Posterior cingulate gyrus (tissue), 11 donors: ENCODE measurements at places on chromosomes 2 and 18.

- DNase-seq = no peak
Measured at GRCh38 chr18:56869189-56869777, 218.1 kb downstream of the WDR7 start.

DNA sequence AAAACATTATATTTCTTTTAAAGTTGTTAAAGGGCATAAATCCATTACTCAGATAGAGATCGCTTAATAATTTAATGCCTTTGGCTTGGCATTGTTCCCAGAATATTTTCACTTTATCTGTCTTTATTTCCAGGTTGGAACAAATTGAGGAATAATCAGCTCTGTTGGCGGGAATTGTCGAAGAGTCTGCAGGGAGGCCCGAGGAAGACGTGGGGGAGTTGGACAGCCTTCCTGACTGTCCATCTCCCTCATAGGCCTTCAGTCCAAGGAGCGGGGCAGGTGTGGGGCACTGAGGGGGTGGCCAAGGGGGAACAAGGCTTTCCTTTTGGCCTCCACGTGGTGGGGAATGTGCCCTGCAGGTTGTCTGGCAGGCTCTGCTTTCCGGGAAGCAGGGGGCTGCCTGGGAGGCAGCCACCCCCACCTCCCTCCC, 179.6 kb downstream of the ZBTB7C start:
- no peak for DNase-seq

GRCh38 chr2:181262782-181263181, 194.4 kb upstream of the ITGA4 start:
- no peak for DNase-seq

DNA sequence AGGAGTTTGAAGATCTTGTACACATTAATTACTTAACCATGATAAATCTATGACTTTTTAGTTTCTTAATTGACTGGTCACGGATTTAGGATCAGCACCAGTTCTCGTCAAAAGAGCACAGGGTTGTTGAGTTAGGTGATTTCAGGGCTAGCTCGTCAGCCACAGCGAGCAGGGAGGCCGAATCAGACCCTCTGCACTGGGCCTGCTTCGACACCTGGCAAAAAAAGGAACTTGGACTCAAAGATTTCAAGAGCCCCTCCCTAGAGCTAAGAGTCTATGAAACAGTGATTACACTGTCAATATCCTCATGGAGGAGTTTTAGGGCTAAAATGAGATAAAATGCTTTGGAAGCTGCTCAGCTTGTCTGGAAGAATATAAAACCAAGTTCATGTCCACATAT, 4.6 kb upstream of the SERTAD2 start:
- no peak for DNase-seq

DNA sequence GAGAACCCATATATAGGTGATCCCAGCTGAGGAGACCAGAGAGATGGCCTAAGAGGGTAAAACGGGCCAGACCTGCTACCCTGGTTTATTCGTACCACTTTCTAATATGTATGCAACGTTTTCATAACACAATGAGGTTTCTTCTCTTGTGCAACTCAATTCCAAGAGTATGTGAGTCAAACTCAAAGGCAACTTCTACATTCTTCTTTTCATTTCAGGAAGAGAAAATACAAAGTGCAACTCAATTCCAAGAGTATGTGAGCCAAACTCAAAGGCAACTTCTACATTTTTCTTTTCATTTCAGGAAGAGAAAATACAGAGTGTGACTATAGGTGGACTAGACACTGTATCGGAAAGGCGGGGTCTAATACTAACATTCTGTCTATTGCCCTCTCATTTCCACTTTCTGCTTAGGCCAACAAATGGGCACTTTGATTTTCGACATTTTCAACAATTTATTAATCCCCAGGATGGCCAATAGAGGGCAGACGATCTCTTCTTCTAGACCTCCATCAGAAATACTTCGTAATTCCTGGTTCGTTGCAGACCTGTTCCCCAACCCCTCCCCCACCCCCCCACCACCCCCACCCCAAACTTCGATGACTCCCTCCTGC, 3.7 kb upstream of the CRIM1 start:
- no peak for DNase-seq

GRCh38 chr2:133343018-133343352, 225.3 kb downstream of the NCKAP5 start:
- DNase-seq = no peak

DNA sequence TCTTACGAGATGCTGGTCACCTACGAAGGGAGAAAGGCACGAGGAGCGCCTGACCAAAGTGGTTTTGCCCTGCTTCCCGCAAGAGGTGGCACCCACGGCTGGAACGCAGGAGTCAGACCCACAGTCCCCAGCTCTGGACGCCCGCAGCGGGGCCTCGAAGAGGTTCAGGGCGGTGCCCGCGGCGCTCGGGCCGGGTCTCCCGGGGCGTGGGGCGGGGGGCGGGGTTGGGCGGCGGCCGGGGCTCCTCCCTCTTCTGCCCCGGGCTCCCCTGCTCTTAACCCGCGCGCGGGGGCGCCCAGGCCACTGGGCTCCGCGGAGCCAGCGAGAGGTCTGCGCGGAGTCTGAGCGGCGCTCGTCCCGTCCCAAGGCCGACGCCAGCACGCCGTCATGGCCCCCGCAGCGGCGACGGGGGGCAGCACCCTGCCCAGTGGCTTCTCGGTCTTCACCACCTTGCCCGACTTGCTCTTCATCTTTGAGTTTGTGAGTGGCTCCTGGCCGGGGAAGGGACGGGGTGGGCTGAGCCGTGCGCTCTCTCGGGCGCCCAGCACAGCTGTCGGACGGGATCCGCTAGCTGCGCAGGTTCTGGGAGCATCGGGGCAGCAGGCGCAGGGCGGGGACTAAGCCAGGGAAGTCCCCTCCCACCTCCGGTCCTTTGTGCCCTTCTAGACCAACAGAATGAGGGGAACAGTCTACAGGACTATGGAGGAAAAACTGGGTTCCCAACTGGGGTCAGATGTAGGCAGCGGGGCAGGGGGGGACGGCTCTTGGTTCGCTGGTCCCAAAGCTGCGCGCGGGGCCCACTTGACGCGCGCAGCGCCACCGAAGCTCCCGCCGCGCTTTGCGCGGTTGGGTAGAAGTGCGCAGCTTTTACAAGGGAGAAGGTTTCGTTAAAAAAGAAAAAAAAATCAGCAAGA, at the start of gene MAL:
Gene MAL, plus strand, starts transcription at position 303 of the 914 bp plus-strand sequence. Its CDS starts 85 bp downstream, at position 388.
- DNase-seq = peak; percentile 63

DNA sequence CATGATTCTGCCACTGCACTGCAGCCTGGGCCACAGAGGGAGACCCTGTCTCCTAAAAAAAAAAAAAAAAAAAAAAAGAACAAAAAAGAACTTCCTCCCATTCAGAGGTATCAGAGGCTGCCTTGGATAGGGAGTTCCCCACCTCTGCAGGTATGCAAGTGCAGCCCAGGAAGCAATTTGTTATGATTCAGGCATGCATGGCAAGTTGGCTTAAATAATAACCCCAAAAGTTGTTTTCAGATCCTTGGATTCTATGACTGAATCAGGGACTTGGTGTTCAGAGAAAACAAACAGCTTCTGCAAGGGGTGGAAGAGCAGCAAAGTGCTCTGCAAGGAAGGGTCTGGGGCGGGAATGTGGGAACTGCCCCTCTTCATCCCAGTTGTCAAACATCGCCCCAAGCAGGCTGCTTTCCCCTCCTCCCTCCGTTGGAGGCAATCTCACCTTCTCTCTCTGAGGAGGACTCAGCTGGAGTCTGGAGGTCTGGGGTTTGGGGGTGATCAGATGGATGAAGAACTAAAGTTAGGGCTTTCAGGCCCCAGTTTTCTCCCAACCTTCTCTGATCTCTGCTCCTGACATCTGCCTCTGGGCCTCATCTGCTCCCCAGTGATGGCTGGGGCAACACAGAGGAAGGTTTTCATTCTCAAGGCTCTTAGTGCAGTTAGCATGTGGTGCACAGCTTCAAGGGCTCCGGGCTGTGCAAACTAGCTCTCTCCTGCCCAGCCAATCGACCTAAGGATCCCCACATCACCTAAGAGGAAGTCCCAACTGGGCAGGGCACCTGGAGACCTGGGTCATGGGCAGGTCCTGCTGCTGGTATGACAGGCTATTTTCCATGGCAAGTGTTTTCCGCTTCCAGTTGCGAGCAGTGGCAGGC, 3.5 kb upstream of the GDF7 start:
- DNase-seq = no peak

DNA sequence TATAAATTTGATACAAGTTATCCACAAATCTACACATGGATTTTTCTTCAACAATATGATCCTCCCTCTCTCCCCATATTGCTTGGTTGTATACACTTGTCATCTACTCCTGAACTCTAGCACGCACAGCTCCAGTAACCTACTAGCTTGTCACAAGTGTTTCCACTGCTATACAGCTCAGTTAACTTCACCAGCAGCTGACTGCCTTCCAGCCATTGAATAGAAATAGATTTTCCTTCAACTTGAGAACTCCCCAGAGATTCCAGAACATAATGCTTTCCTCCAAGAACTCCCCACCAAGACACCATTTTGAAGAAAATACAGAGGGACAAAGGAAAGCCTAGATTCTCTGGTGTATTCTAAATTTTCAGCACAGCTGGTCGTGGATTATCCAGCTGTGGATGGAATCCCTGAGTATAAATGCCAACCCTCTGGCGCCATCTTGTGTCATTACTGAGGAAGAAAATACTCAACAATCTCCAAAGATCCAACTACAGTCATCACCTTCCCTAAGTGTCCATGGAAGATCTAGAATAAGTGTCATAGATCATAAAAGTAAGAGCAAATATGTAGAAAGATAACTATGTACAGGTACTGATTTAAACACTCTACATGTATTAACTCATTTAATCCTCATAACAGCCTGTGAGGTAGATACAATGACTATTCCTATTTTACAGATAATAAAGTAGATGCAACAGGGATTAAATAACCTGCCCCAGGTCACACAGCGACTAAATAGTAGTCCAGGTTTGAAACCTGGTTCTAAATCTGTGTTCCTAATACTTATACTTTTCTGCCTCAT, 156.7 kb downstream of the ARHGAP28 start:
- peak; percentile 56 for DNase-seq

GRCh38 chr2:136118819-136119716, 1.1 kb upstream of the CXCR4 start:
- no peak for DNase-seq

DNA sequence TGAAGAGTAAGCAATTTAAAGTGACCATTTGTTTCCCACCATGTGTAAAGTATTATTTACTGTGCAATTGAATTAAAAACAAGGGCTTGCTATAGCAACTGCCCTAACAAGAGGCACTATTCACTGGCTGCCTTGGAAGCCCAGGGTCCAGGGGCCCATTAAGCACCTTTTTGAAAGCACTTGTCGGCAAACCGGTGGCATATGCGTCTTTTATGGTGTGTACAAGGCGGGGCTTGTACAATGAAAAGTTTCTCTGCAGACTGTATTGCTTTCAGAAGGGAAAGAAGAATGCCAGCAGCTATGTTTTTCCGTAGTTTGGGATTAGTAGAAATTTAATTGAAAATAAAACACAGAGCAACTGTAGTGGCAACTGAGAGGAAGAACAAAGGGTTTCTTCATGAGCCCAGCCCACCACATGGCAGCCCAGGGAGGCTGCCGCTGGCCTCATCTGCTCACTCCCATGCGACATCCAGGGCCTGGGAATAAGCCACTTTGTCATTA, 279.5 kb upstream of the PARD3B start:
- no peak for DNase-seq

GRCh38 chr2:231714639-231715498, 6.5 kb downstream of the PTMA start:
- DNase-seq = peak; percentile 88

GRCh38 chr2:177474998-177475397, 82.4 kb downstream of the AGPS start:
- DNase-seq = no peak

DNA sequence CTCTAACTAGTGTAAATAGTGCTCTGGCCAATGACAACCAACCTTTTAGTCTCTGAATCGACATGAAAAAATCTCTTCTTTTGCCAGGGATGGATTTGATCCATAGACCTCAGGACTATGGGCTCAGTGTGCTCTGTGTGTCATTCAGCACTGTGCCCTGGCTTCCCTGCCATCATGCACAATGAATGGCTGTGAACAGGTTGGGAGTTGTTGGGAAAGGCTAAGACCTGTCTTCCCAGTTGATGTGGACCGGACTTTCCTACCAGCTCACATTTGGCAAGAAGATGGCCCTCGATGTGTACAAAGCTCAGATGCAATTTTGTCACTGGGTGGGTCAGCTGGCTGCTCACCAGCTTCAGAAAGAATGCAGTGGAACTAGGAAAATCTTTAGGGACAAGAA, 26.0 kb upstream of the ARHGAP25 start:
- no peak for DNase-seq

- DNase-seq = no peak
Measured at GRCh38 chr2:100057901-100058261, 84.5 kb downstream of the AFF3 start.

DNA sequence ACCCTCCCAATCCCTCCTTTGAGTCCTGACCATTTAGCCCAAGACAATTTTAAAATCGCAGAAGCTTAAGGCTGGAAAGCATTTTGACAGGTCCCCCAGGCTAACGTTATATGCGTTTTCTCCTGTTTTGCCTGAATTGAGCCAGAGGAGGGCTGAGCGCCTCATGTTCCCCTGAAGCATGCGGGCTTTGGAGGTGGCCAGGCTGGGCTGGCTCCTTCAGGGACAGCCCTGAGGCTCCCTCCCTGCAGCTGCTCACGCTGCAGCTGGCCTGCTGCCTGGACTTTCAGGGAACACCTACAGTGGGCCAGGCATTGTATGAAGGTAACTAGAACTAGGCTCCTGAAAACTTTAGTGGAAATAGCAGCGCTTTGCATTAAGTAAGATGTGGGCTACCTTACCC, 179.2 kb downstream of the ACKR3 start:
- DNase-seq = no peak

GRCh38 chr2:124973396-124973795, 948.3 kb downstream of the CNTNAP5 start:
- DNase-seq = no peak

DNA sequence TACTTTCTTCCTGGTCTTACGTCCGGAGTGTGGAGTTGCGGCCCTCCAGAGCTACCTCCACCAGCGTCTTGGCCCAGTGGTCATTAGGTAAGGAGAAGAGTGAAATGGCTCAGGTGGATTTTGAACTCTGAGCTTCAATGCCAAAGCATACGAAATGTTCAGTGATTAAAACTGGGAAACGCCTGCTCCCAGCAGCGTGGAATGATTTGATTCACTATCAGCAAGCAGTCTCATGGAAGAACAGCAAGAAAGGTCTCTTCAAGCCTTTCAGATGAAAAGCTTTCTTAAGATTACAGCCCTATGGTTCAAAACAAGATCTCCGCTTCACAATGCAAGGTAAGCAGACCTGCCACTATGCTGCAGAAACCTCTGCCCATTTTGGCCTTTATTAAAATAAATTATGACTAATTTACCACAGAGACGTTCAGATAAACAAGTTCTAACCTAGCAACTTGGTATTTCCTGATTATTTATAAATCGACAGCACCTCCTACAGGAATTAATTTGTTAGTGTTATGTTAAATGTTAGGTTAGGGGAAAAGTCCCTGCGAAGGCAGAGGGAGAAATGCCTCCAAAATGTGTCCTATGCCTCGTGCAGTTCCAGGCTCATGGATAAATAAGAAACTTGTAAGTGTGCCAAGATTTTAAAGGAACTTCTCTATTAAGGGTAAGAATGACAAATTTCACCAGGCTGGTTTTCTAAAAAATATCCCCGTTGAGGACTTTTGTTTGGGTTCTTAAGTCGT, 10.1 kb downstream of the SP9 start:
- no peak for DNase-seq

- DNase-seq = no peak
Measured at GRCh38 chr2:132446444-132446843, 29.8 kb downstream of the GPR39 start.
